Stimulated activated effector memory CD8-positive, alpha-beta T cell treated with anti-CD3 and anti-CD28 coated beads, Interleukin-12 subunit alpha, Interleukin-12 subunit beta, amount 100 ng/mL, for 72 hours (primary cell): ENCODE measurements at places on chromosomes 2 and 18.

GRCh38 chr2:67792191-67792590 is 270.6 kb downstream of the C1D start:
- DNase-seq = no peak

DNA sequence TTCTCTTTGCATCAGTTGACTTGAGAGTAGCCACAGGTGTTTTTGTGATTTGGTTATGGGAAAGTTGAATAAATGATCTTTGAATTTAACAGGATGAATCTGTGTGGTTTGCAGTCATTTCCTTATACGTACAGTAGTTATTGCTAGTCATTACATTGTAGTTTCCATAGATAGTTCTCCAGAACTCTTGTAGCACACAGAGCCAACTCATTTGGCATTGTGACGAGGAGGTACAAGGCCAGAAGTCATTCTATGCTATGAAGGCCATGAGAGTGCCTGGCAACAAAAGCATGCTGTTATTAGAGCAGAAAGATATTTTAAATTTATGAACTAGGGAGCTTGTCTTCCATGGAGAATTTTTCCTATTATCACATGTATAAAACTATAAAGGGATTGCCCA is 973.0 kb upstream of the CHAC2 start:
- DNase-seq = no peak

- DNase-seq = no peak
Measured at GRCh38 chr18:55102501-55102900, 143.2 kb upstream of the CCDC68 start.

DNA sequence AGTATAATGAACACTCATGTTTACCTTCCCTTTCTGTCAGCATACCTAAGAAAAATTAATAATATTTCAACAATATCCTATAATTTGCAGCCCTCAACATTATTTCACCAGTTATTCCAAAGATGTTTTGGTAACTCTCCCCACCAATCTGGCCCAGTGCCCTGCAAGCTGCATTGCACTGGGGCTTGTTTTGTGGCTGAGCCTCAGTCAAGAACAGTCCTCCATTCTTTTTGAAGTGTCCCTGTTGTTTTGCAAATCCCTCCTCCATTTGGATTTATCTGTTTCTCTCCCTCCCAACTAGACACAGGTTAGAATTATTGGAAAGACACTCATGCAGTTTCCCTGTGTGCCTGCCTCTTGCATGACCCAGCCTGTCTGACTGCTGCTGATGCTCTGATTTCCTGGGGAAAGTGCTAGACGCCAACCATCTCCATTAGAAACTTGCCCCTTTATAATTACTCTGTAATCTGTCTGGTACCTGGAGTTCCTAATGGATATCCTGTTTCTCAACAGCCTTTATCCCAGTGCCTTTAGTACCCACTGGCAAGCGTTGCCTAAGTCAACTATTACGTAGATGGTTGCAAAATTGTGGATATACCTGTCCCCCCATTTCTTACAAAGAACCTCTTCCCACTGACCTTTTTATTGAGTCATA is 60.2 kb downstream of the EIF5B start:
- no peak for DNase-seq

DNA sequence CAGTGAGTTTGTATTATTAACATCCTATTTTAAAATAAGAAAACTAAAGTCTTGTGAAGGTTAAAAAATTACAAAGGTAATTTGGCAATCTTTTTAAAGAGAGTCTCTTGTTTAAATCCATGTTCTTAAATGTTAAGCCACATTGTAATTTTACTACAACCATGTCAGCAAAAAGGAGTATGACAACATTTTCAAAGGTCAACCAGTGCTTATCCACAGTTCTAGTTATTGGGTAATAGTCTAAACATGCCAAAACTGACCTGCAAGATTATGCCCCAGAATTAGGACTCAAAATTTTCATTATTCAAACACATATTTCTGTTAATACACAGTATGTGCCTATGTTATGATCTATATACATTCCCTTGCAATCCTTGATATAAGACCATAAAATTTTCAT is 1312.6 kb upstream of the CHAC2 start:
- no peak for DNase-seq

- DNase-seq = no peak
Measured at GRCh38 chr2:198476007-198476406, 671.6 kb downstream of the PLCL1 start.

- no peak for DNase-seq
Measured at GRCh38 chr2:24513281-24514071, 22.4 kb downstream of the NCOA1 start.

GRCh38 chr18:34880403-34880802 is 160.8 kb upstream of the MAPRE2 start:
- DNase-seq = no peak
